ENCODE measurements at places on chromosomes 3 and 15.

DNA sequence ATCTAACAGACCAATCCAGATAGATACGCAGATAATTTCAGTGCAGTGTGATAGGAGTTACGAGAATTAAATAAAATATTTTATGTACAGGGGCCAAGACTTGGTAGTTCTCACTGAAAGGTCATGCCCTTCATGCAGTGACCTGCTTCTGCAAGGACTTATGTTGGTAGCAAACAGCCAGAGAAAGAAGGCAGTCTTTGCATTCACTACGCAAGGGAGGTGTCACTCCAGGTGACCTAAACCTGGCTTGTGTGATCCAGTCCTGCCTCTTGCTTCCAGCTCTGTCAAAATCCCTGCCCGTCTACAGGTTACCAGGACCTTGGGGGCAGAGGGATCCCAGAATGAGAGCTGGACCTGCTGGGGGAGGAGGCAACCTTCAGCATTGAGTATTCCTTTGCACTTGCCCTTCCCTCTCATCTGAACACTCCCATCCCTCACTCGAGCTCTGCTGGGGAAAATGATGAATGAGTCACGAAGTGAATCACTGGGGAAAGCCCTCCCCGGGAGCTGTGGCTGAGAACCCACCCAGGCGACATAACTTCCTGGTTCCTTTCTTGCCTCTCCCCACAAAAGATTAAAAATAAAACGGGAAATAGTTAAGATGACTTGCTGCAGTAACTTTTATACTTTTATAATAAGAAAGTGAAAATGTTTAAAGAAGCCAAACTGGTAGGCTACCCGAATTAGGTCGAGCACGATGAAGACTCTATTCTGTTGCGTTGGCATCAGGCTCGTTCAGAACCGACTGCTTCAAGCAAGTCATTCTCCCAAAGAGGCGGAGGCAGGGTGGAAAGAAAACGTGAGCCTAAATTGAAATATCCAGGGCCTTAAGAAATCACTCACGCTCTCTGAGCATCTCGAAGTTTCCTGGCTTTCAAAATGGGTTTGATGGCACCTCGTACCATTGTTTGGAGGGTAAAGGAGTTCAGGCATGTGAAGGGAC lies 216.1 kb downstream of the SLCO3A1 start:
- peak; percentile 49 for DNase-seq

- no peak for DNase-seq
Measured at GRCh38 chr3:196662033-196662432, 22.5 kb downstream of the NRROS start.

- DNase-seq, result no peak
Measured at GRCh38 chr3:81033684-81034083, 727.8 kb downstream of the GBE1 start.

DNA sequence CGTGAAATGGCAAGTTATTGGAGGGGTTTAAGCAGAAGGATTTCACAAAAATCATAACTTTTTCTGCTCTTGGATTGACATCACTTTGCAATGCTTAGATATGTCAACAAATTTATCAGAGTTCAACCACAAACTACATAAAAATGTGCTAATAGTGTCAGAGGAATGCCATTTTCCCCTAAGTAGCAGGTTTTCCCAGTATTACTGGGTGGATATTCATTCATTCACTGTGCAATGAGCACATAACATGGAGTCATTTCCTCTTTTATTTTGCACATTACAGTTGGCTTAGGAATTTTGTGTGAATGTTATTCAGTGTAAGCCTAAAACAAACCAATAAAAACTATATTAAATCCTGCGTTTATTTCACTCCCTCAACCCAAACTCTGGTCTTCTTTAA lies 537.3 kb upstream of the MCTP2 start:
- DNase-seq, result no peak

DNA sequence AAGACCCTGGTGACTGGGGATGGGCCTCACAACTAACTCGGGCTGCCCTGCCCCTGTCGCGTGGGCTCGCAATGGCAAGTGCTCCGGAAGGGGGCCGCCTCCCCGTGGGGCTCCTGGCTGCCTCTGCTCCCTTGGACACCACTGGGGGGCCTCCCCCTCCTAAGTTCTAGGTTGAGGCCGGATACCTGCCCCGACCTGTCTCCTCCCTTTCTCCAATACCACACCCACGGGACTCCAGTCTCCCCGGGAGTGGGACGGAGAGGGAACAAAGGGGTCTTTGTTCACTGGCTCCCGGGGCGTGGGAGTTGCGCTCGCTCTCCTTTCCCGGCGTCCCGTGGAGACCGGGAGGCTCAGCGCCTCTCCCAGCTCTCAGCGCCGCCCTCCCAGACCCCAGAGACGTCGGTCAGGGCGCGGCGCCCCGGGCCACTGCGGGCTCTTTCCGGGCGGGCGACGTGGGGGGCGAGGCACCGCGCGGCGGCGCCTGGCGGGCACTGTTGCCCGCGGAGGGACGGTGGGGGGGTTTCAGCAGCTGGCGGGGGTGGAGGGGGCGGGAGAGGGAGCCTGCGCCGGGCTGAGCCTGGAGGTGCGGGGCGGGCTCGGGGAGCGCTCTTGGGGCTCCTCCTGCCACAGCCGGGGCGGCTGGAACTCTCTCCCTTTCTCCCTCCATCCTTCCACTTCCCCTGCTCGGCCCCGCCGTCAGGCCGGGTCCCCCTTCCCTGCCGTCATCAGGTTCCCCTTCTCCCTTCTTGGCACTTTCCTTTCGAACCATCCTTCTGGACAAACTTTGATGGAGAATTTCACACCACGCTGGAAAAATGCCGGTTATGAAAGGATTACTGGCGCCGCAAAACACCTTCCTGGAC lies at the start of gene KCNH8:
Gene KCNH8 (plus strand): TSS at position 606 of the 863 bp plus-strand sequence. CDS start 210 bp downstream, at position 816.
- DNase-seq, result no peak

- DNase-seq, result no peak
Measured at GRCh38 chr3:139427283-139428060, 38.0 kb upstream of the COPB2 start.

- DNase-seq, result no peak
Measured at GRCh38 chr3:8239718-8240695, 261.6 kb upstream of the LMCD1 start.
